Left lung (tissue), 14 donors: ENCODE measurements at places on chromosomes 7 and 10. TPM values are rescaled to one million over a fixed set of nuclear protein-coding genes. Genes with fewer than 3 reads are reported as not detected.

GRCh38 chr7:96591900-96592676, 117.6 kb downstream of the SEM1 start:
- H3K36me3 ChIP-seq: no peaks in the 10 kb centered on the region
- H3K4me1 ChIP-seq: no peaks in the 10 kb centered on the region
- DNase-seq: no peak
- H3K27ac ChIP-seq: no peak overlapping the region
- H3K27me3 ChIP-seq: no peaks in the 10 kb centered on the region

DNA sequence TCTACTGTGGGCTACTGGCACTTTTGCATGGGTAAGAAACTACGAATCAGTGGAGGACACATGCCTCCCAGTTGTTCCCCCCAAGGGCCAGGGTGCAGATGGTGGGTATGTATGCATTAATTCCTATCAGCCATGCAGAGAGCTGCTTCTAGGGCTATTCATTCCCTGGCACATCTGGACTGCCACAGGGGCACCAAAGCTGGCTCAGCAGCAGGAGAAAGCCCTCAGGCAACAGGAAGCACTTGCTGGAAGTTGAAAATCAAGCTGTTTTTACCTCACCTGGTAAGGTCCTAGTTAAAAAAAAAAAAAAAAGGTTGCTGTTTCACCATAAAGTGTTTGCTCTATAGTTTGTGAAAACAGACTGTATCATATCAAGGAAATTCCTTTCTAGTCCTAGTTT, 1342.6 kb downstream of the REEP3 start:
- no peak overlapping the region for H3K4me3 ChIP-seq
- no peaks in the 10 kb centered on the region for H3K27me3 ChIP-seq
- H3K36me3 ChIP-seq: no peaks in the 10 kb centered on the region

DNA sequence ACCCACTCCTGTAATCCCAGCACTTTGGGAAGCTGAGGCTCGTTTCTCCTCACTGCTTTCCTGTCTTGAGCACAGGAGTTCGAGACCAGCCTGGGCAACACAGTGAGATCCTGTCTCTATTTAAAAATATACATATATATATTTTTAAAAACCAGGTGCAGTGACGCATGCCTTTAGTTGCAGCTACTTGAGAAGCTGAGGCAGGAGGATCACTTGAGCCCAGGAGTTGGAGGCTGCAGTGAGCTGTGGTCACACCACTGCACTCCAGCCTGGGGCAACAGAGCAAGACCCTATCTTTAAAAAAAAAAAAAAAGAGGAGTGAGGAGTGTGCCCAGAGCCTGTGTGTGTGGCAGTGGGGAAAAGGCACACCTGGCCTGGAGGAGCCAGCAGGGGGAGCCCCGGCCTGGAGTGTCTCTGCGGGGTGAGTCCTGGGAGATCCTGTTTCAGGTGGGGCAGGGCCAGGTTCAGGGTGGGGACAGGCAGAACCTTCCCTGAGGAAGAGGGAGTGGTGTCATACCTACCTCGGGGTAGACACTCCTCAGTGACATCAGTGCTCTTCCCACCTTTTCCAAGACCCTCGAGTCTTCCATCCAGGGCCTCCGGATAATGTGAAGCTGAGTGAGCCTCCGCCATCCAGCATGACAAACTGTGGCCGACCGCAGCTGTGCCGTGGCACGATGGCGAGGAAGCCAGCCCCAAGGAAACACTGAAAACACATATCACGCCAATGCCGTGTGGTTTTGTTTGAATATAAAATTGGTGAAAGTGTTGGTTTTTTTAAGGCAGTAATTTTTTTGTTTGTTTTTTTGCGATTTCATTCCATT, 9.0 kb upstream of the ARPC1B start:
- H3K36me3 ChIP-seq: no peaks in the 10 kb centered on the region
- no peak overlapping the region for H3K4me3 ChIP-seq
- DNase-seq: peak; percentile 89
- H3K4me1 ChIP-seq: peaks cover 4% of the 10 kb centered on the region

SPDYE9 gene
- total RNA-seq: not detected

- H3K27me3 ChIP-seq: no peaks in the 10 kb centered on the region
- H3K27ac ChIP-seq: peak overlapping the region; percentile 55
- H3K36me3 ChIP-seq: no peaks in the 10 kb centered on the region
- H3K4me3 ChIP-seq: no peak overlapping the region
These were observed 231.8 kb downstream of the PTEN start for GRCh38 chr10:88095223-88095721.

GRCh38 chr10:83982812-83983211, 156.5 kb upstream of the GHITM start:
- no peak for DNase-seq
- H3K27ac ChIP-seq: no peak overlapping the region
- no peak overlapping the region for H3K4me3 ChIP-seq
- no peaks in the 10 kb centered on the region for H3K36me3 ChIP-seq
- no peaks in the 10 kb centered on the region for H3K4me1 ChIP-seq
- H3K27me3 ChIP-seq: no peaks in the 10 kb centered on the region

TRIM74 gene
- not detected for total RNA-seq

- H3K4me3 ChIP-seq: no peak overlapping the region
- H3K36me3 ChIP-seq: no peaks in the 10 kb centered on the region
- no peak overlapping the region for H3K27ac ChIP-seq
These were observed 5.0 kb upstream of the NFE2L3 start for GRCh38 chr7:26147030-26147429.

ZNF853 gene
- 3.6 TPM for total RNA-seq

CTAGE6 gene
- 0.79 TPM for total RNA-seq

DNA sequence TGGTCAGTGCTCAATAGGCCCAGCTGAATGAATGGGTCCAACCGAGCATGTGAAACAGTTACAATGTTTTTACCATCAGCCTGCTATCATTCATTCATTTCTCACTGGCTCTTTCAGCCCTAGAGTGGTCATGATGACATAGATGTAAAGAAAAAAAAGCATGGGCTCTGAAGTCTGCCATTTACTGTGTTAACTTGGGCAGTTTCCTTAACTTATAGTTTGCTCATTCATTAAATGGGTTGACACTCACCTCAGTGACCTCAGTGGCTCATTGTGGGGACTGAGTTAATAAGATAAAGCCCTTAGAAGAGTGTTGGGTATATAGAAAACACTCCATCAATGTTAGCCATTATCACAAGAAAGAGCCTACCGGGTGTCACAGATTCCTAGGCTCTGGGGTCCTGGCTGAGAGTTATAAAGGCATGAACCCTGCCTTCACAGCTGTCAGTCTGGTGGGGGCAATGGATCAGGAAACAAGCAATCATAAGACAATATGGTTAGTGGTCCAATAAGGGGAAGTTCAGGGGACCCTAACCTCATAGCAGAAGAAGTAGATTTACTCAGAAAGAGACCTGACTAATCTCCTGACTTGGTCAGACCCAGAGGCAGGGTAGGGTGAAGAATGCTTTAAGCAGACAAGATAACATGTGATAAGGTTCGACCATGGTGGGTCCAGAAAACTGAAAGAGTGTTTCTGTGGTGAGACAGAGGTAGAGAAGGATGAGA, 29.7 kb upstream of the GPAM start:
- H3K27ac ChIP-seq: no peak overlapping the region
- DNase-seq: no peak
- no peak overlapping the region for H3K4me3 ChIP-seq
- H3K27me3 ChIP-seq: peaks cover 51% of the 10 kb centered on the region

DNA sequence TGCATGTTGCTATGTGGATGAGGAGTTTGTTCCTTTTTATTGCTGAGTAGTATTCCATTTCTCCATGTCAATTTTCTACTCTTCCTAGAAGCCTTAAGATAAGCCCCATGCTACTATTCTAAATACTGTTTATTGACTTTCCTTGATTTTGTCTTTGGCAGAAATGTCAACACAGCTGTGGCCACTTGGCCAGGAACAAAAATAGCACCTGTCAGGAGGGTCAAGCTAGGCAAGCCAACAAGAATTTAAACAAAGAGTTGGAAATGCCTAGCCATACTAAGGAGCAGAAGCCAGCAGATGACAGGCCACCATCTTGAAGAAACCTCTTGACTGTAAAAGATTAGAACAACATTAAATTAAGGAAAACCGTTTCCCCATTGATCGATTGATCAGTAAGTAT, 34.7 kb downstream of the JAZF1 start:
- no peak overlapping the region for H3K27ac ChIP-seq
- no peaks in the 10 kb centered on the region for H3K36me3 ChIP-seq
- no peak for DNase-seq
- H3K4me1 ChIP-seq: peaks cover 1% of the 10 kb centered on the region

DNA sequence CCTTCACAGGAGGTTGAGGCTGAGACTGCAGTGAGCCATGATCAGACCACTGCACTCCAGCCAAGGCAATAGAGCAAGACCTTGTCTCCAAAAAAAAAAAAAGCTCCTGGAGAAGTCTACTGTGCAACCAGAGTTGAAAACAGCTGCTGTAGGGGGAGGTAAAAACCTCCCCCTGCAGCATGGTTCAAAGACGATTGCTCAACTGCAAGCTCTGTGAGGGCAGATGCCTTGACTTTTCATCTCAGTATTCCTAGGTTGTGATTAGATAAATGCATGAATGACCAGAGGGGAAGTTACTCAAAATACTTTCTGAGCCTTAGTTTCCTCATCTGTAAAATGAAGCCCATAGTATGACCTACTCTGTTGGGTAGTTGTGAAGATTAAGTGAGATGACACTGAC, 25.0 kb upstream of the PPA1 start:
- no peak for DNase-seq
- H3K27ac ChIP-seq: no peak overlapping the region

DNA sequence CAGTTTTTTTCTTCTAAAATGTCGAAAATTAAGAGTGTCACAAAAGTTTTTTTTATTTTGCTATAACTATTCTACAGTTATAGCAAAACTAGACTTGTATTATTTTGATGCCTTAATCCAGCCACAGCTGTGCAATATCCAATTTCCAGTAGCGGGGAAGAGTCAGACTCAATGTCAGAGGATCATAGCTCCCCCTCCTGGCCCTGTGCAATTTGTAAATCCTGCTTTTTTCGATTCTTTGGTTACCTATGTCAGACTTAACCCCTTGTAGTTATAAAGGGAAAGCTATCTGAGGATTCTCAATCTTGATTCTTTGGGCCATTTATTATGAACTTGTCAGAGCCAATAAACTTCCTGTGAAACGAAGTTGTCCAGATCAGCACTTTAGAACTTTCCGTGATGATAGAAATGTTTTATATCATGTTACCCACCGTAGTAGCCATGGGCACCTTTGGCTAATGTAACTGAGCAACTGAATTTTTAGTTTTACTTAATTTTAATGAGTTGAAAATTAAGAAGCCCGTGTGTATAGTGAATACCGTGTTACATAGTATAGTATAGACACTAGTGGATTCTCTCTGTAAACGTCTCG, 87.7 kb upstream of the PRKCQ start:
- H3K27ac ChIP-seq: no peak overlapping the region
- H3K27me3 ChIP-seq: peaks cover 27% of the 10 kb centered on the region
- DNase-seq: no peak
- H3K36me3 ChIP-seq: no peaks in the 10 kb centered on the region
- no peaks in the 10 kb centered on the region for H3K4me1 ChIP-seq

DNA sequence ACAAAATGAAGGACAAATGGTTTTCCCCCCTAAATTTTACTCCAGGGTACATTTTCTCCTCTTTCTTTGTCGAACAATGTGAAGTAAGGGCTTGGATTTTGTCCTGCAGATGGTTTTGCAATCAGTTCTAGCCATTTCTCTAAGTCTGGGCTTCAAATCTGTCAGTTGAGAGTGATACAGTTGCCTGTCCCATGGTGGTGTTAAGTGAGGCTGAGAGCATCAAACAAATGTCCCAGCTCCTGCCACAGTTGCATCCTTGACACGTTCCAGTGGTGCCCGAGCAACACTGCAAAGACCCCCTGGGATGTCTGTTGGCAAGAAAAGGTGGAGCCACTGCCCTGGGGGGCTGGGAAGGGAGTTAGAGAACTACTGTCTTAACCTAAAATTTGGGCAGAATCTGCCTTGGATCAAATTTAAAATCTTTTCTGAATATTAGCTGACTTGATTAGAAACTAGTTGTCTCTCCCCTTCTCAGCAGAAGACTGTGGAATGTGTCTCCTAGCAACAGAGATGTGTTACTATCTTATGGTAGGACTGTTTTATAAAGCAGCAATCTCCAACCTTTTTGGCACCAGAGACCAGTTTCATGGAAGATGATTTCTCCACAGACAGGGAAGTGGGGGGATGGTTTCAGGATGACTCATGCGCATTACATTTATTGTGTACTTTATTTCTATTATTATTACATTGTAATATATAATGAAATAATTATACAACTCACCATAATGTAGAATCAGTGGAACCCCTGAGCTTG, 102.0 kb upstream of the STEAP1B start:
- no peaks in the 10 kb centered on the region for H3K27me3 ChIP-seq
- peaks cover 21% of the 10 kb centered on the region for H3K4me1 ChIP-seq
- no peak for DNase-seq
- H3K4me3 ChIP-seq: no peak overlapping the region
- H3K36me3 ChIP-seq: no peaks in the 10 kb centered on the region

TEX36 gene
- not detected for total RNA-seq

DNA sequence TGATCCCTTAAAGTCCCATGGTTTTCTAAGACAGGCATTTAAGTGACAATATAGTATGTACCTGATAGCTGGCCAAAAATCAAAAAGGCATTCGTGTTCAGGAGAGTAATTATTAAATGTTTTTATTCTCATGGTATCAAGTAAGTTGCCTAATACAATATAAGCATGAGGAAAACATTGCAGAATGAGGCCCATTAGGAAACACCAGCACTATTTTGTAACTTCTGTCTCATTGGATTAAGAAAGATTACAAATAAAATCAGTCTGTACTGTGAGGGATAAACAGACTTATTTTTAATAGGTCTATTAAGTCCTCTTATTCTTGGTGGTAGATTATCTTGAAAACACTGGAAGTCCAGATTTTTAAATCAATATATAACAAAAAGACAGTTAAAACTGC, 110.1 kb downstream of the SNX13 start:
- peaks cover 8% of the 10 kb centered on the region for H3K36me3 ChIP-seq
- no peaks in the 10 kb centered on the region for H3K4me1 ChIP-seq
- H3K27ac ChIP-seq: no peak overlapping the region
- no peaks in the 10 kb centered on the region for H3K27me3 ChIP-seq
- no peak for DNase-seq
